ENCODE measurements at places on chromosomes 11 and 22.
A peak's percentile ranks its signal among the peaks of the same experiment; 100 is the strongest.

DNA sequence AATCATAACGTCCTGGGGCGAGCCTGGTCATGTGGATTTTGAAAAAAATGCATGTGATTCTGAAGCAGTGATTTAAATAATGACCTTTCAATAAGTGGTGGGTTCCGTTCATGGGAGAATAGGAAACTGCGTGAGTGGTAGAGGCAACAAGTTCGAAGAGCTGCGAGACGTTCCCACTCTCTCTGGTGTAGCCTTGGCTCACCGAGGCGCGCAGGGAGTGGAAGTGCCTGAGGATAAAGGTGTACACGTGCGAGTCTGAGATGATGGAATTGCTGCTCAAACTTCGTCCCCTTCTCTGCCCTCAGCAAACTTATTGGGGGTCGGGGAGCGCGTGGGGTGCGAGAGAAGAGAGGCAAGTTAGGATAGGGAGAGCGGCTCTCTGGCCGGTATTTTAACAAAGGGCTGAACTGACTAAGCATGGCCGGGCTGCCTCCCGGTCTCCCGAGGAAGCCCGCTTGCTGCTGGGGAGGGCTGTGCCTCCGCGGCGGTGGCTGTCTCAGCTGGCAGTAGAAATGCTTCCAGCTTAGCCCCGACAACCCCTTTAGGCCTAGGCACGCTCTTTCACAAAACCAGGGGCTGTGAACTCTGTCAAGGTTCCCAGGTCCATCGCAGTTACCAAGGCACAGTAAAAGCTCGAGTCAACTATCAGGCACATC lies 875 bp upstream of the STT3A start:
- no peaks in the 10 kb centered on the region for H3K36me3 ChIP-seq
- peak; percentile 4 for DNase-seq
- H3K4me1 ChIP-seq = peaks cover 33% of the 10 kb centered on the region

DNA sequence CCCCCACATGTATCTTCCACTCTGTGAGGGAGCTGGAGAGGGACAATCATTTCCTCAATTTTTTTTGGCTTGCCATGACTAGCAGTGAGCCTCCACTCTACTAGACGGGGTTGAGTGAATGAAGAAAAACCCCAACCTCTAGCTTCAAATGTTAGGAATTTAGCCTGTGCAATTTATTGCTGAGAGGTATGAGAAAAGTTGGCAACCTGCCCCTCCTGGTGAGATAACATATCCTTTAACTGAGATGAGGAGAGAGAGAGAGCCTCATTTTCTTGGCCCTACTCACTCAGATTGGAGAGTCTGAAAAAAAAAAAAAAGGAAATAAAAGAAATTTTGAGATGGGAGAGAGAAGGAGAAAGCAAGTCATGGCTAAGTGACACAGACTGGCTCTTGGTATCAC lies 218.2 kb upstream of the CARD18 start:
- no peaks in the 10 kb centered on the region for H3K4me1 ChIP-seq
- DNase-seq = no peak
- H3K4me3 ChIP-seq = no peak overlapping the region
- H3K36me3 ChIP-seq = no peaks in the 10 kb centered on the region

DNA sequence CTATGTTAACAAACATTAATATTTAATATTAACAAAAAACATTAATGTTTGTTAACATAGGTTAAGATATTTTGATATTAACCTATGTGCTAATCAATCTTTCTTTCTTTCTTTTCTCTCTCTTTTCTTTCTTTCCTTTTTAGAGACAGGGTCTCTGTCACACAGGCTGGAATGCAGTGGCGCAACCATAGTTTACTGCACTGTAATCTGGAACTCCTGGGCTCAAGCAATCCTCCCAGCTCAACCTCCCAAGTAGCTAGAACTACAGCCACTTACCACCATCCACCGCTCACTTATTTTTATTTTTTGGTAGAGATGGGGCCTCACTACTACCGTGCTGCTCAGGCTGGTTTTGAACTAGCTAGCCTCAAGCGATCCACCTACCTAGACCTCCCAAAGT lies 13.2 kb downstream of the SIK3 start:
- no peaks in the 10 kb centered on the region for H3K27me3 ChIP-seq
- H3K36me3 ChIP-seq = no peaks in the 10 kb centered on the region
- no peak overlapping the region for H3K27ac ChIP-seq
- no peak overlapping the region for H3K4me3 ChIP-seq
- H3K4me1 ChIP-seq = peaks cover 50% of the 10 kb centered on the region

DNA sequence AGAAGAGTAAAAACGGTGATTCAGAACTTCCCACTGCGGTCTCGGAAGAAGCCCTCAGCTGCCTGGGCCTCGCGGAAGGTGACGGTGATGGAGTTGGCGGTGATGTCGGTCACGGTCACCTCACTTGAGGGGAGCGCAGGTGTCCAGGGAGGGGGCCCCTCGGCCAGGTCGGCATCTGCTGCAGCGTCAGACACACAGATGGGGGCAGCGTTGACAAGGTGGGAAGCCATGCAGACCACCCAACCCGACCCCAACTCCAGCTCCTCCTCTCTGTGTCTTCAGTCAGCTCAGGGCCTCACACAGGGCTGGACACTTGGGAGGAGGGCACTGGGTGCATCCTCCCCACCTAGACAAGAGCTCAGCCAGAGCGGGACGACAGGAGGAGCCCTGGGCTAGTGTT lies 18.6 kb downstream of the CBX7 start:
- no peak overlapping the region for H3K4me3 ChIP-seq
- H3K27ac ChIP-seq = no peak overlapping the region
- H3K36me3 ChIP-seq = peaks cover 30% of the 10 kb centered on the region
- no peak for DNase-seq
- H3K4me1 ChIP-seq = no peaks in the 10 kb centered on the region
- H3K27me3 ChIP-seq = no peaks in the 10 kb centered on the region

- H3K27me3 ChIP-seq = no peaks in the 10 kb centered on the region
- peaks cover 8% of the 10 kb centered on the region for H3K4me1 ChIP-seq
- no peak overlapping the region for H3K4me3 ChIP-seq
Measured at GRCh38 chr11:95277868-95278267, 46.9 kb upstream of the SESN3 start.

DNA sequence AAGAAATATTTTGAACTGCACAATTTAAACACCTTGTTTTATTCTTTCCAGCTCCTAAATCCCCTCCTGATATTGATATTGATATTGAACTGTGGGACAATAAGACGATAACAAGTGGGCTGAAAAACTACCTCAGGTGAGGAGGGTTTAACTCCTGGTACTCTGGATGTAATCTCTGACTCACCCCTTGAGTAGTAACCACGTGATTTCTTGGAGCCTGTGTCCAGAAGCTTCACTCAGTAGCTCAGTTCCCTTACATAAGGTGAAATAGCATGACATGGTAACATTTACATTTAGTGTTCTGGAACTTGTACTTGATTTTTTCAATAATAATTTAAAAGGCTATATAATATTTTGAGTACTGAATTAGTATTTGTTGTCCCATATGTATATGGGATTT lies 168.0 kb downstream of the PGR start:
- DNase-seq = no peak
- H3K27me3 ChIP-seq = no peaks in the 10 kb centered on the region
- no peaks in the 10 kb centered on the region for H3K36me3 ChIP-seq
- H3K4me1 ChIP-seq = no peaks in the 10 kb centered on the region

DNA sequence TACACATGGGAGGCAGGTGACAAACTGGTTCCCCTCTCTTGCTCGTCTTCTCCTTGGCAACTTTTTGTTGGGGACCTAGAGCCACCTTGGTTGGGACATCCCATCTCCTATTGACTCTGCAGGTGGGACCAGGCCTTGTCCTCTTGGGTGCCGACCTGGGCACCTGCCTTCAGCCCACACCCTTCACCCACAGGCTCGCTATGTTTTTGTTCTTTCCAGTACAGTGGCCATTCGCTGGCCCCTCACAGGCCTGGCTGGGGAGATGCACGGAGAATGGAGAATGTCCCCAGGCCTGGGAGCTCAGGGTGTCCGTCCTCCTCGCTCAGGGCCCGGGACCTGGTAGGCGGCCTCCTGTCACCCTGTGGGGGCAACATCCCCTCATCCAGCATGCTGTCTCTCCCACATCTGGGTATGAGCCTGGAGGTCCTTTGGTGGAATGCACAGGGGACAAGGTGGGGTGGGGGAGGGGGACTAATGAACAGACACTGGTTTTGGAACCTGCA lies 14.9 kb upstream of the OMP start:
- peaks cover 2% of the 10 kb centered on the region for H3K4me1 ChIP-seq
- no peak overlapping the region for H3K4me3 ChIP-seq
- no peaks in the 10 kb centered on the region for H3K36me3 ChIP-seq
- H3K27ac ChIP-seq = no peak overlapping the region
- H3K27me3 ChIP-seq = no peaks in the 10 kb centered on the region

DNA sequence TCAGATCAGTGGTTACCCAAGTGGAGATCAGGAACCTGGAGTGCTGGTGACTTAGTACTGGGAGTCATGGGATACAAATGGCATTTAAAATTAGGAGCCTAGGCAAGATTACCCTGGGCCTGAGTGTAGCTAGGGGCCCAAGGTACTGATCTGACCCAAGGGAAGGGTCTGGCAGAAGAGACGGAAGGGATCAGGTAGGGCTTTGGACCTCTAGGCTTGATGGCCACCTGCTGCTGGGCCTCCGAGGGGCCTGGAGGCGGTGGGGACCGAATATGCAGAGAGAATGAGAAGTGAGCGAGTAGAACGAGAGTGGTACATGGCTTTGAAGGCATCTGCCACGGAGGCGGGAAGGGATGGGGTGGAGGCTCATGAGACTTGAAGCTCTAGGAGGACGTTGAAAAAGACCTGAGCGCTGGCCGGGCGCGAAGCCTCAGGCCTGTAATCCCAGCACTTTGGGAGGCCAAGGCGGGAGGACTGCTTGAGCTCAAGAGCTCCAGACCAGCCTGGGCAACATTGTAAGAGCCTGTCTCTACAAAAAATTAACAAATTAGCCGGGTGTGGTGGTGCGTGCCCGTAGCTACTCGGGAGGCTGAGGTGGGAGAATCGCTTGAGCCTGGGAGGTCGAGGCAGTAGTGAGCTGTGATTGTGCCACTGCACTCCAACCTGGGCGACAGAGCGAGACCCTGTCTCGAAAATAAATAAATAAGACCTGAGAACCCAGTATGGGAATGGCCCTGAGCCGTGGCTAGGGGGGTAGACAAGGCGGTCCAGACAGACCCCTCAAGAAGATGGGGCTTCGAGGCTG lies 563 bp upstream of the PPIL2 start:
- no peak for DNase-seq
- H3K4me3 ChIP-seq = peak overlapping the region; percentile 88
- H3K27me3 ChIP-seq = no peaks in the 10 kb centered on the region
- H3K36me3 ChIP-seq = no peaks in the 10 kb centered on the region
- H3K4me1 ChIP-seq = peaks cover 16% of the 10 kb centered on the region

DNA sequence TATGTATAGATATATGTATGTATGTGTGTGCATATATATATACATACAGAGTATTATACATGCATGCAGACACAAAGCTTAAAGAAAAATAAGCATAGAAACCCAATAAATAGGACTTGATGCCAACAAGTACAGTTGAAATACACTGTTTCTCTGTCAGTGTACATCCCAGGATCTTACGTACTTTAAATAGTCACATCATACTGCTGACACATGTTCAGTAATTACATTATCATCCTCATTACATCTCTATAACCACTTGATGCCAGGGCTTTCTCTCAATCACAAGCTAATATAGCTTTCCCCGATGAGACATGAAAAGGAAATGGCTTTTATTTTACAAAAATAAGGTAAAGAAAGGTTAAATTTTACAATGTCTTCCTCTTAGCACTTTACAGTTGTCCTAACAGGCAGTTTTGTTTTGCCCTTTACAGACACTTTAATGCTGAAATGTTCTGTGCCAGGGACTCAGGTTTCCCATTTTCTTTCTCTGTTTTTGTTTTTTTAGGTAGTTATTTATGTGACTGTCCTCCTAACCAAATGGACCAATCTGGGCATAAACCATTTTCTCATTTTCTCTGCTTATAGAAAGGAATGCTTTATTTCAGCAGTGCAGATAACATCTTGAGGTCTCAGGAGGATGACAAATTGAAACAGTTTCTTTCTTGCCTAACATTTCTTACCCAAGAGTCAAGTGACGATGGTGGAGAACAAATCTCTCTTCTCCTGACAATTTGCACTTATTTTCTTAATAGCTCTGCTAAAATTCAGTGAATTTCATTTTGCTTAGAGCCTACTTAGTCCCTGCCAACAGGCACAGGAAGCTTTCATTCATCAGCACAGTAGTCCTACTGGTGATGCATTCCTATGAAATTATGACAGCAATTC lies 350.2 kb downstream of the TTC28 start:
- H3K27me3 ChIP-seq = no peaks in the 10 kb centered on the region
- peak overlapping the region; percentile 14 for H3K27ac ChIP-seq
- no peak for DNase-seq
- no peaks in the 10 kb centered on the region for H3K36me3 ChIP-seq
- H3K4me1 ChIP-seq = peaks cover 26% of the 10 kb centered on the region

DNA sequence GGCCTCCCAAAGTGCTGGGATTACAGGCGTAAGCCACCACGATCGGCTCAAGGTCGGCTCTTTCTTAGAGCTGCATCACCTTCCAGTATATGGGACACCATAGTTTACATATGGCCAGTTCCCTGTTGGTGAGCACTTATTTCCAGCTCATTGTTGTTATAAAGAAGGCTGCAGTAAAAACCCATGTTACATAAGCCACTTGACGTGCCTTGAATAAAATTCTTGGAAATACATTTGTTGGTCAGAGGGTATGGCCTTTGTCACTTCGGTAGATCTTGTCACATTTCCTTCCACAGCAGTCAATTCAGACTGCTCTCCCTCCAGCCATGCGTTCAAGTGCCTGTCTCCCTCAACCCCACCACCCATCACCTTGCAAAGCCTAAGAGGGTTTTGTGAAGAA lies 92.9 kb downstream of the PRR5L start:
- no peak overlapping the region for H3K27ac ChIP-seq
- no peaks in the 10 kb centered on the region for H3K27me3 ChIP-seq
- no peaks in the 10 kb centered on the region for H3K36me3 ChIP-seq
- no peak overlapping the region for H3K4me3 ChIP-seq
- no peaks in the 10 kb centered on the region for H3K4me1 ChIP-seq

GRCh38 chr11:18669711-18670110 lies 28.9 kb upstream of the TMEM86A start:
- DNase-seq = no peak
- H3K36me3 ChIP-seq = no peaks in the 10 kb centered on the region
- no peak overlapping the region for H3K27ac ChIP-seq
- H3K4me3 ChIP-seq = no peak overlapping the region
- H3K4me1 ChIP-seq = no peaks in the 10 kb centered on the region

All from thoracic aorta (tissue), 2 donors.